ENCODE measurements at places on chromosomes 7 and 10.
A peak's percentile ranks its signal among the peaks of the same experiment; 100 is the strongest.

GRCh38 chr10:50894312-50894711 is 8.9 kb upstream of the A1CF start:
- no peak for DNase-seq

- DNase-seq: no peak
These were observed 101.0 kb upstream of the JCAD start for GRCh38 chr10:30160271-30160982.

DNA sequence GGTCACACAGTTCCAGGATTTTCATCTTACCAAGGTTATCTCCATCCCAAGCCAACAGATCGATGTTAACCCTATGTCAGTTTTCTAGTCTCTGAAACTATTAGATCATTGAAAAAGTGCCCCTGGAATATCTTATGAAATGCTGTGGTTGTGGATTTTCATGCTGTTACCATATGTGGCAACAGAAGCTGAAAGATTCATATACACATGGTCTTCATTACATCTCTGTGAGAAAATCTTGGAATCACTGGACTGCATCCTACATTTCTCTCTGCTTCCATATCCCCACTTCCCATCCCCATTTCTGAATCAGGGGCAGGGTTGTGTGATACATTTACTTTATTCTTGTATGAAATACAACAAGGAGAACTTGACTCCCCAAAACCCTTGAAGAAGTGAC is 146.1 kb downstream of the SLC16A9 start:
- no peak for DNase-seq

- DNase-seq: no peak
These were observed 345.9 kb downstream of the KIF20B start for GRCh38 chr10:90047243-90047729.

DNA sequence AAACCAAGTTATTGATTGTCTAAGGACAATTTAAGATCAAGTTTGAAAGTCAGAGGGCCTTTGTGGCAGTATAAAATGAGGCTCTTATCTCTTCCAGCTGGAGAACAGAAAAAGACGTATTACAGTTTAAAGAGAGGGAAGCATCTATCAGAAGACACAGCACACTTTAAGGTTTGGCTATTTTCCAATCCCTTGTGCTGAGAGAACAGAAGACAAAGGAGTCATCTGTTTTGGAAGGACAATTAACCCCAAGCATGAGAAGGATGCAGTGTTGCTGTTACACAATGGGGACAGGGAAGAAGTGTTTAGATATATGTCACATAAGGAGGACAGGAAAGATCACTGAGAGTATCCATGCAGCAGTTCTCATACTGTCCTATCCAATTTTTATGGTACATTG is 1224.2 kb upstream of the SORCS1 start:
- DNase-seq: no peak

DNA sequence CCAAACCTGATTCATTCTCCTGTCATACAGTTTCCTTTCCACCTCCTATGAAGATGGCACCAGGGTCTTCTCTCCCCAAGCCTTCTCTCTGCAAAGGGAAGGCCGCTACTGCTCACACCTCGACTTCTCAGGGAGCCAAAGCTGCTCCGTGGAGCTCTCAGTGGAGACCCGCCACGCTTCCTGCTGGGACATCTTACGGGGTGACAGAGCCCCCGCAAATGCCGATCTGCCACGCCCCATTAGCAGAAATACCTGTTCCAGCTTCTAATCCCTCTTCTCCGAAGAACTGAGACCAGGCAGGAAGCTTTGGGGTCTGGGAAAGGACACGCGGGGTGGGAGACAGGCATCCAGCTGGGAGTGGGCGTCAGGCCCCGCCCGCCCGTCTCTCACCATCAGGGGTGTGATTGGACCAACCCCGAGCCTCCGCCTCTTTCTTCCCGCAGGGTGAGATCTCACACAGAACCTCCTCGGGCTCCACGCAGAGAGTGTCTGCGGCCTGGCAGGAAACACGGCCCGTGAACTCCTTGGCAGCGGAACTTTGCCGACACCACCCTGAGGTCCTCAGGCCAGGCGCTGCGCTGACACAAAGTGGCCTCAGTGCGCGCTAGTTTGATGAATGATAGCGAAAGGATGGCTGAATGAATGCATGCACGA is 12.0 kb upstream of the CALML5 start:
- DNase-seq: no peak

- DNase-seq: no peak
These were observed 140.3 kb downstream of the MACC1 start for GRCh38 chr7:20076835-20077234.

- no peak for DNase-seq
These were observed 7.5 kb upstream of the EBF3 start for GRCh38 chr10:129971381-129972144.

GRCh38 chr10:44478040-44478439 is 93.1 kb upstream of the CXCL12 start:
- no peak for DNase-seq

GRCh38 chr7:112868609-112869008 is 78.4 kb upstream of the TMEM168 start:
- DNase-seq: no peak

- DNase-seq: no peak
These were observed 48.4 kb downstream of the SEPTIN7 start for GRCh38 chr7:35849158-35849831.

DNA sequence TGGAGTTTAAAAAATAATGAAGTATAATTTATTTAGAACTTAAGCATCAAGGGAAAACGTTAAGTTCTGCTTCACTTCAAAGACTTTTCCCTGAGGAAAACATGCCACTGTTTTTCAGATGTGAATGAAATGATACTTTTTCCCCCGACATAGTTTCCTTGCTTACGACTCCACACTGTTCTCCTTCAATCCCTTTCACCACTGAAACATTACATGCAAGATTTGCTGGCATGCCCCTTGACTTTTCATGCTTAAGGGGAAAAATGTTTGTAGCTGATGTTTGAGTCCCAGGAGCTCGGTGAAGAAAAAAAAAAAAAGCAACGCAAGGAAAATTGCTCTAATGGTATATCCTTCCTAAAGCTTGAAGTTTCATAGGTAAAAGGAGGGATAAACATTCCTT is 10.0 kb downstream of the GLI3 start:
- DNase-seq: no peak

DNA sequence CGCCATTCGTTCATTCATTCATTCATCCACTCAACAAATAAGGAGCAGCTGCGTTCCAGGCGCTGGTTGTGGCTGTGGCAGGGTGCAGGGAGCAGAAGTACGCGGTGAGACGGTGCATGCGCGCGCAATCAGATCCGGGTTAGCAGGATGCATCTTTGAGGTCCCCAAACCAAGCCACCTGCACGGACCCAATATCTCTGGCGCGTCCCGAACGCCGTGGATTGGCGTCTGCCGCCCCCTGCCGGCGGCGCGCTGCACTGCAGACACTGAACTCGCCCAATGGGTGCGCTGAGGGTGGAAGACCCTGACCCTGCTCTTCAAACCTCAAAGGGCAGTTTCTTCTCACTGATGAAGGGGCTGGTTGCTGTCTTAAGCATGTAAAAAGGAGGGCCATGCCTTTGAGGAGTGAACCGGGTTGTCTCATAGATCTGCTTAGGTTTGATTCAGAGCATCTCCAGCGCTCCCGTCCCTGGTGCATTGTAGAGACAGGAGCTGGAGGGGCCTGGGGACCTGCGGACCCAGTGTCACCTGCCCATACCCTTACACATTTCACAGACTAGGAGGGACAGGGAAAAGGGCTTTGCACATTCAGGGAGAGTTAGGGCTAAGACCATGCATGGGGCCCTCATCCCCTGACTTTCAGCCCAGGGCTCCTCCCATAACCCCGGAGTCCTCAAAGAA is 102.5 kb downstream of the RAMP3 start:
- DNase-seq: peak; percentile 36

GRCh38 chr7:158820656-158821055 is 8.7 kb downstream of the ESYT2 start:
- no peak for DNase-seq

DNA sequence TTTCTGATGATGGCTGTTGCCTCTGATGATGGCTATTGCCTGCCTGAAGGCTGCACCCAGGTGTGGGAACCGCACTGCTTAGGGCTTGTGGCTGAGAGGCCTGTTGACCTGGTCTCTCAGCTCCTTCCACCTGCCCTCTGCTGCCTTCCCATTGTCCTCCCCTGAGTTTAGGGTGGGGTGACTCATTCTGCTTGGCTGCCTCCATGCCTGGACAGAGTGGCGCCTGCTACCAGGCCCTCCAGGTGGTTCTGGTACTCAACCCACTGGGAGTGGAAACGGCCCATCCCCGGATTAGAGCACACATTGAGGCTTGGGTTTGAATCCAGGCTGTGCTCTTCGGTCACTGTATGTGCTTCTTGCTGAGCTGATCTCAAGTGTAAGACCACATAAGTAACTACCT is 120.6 kb downstream of the SEM1 start:
- no peak for DNase-seq

DNA sequence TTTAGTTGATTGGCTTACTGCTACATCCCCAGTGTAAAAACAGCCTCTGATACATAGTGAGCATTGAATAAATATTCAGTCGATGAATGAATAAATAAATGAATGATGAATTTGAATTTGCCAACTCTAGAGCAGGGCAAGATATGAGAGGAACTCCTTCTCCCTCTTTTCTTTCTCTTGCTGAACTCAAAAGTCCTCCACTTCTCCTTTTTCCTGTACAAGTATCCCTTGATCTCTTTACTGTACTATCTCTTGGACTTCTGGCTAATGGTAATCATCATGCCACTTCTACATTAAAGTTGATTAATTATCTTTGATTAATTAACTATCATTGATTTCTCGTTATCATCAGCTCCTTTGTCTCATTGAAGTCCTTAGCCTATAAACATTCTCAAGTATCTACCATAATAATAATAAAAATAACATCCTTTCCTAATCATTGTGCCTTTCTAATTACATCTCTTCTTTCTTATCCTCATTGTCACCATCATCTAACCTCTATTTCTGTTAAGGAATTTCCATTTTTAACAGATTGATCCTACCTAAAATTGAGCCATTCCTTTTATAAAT is 10.6 kb downstream of the CPED1 start:
- no peak for DNase-seq

DNA sequence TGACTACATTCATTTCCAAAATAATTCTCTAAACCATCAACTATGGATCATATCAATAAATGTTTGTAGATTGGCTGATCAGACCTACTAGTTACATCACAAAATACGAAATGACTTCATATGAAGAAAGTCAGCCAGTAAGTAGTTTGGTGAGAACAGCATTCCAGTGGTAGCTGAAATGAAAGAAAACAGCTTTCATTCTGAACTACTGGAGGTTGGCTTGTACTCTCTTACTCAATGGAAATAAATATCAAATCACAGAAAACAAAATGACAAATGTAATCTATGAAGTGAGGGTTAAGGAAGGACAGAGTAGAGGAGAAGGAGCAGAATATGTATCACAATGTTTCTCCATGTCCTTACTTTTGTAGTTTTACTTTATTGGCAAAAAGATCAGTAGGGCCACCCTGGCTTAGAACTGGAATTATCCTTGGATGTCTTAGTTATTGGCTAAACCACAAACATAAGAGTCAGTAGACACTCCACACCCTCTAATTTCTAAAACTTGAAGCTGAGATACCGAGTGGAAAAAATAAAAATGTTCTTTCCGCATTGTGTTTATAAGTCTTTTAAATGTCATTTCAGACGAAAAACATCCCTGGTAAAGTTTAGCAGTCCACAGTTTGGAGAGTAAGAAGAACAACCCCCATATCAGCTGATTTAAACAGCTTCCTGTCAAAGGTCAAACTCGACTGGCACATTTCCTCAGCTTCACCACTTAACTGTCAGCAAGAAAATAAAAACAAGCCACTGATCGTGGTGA is 74.0 kb upstream of the DGKI start:
- no peak for DNase-seq

DNA sequence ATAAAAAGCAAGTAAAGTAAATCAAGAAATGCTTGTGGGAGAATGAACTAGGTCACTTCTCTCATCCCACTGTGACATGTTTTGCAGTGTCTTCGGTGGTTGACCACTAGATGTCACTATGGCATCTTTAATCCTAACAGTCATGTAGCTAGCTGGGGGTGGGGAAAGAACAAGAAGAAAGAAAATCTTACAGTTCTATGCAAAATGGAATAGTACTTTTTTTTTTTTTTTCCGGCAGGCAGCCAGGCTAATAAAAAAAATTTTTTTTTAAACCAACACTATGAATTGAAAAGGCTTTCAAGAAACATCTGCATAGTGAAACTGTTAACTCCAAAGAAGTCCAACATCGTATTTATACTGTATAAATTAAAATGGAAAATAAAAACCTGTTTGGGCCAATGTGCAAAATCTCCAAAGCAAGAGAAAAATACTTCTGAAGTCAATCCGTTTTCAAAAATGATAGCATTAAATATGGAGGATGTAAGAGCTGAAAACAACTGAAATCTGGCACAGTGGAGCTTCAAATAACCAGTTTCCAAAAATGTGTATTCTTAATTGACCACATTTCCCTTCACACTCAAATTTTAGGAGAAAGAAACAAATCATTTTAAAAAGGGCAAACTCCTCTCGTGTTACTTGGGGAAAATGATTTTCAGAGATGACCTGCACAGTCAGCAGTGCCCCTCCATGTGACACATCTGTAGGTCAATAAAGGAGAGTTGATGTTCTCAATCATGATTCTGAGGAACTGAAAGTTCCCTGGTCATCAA is 38.5 kb downstream of the CDK1 start:
- DNase-seq: no peak

- DNase-seq: no peak
These were observed 1.5 kb downstream of the GSDME start for GRCh38 chr7:24755541-24756407.

GRCh38 chr10:128007971-128008370 is 101.1 kb downstream of the PTPRE start:
- no peak for DNase-seq

- no peak for DNase-seq
These were observed 171.2 kb downstream of the PRKAG2 start for GRCh38 chr7:151705636-151706276.

GRCh38 chr10:97210543-97210960 is 24.8 kb upstream of the SLIT1 start:
- DNase-seq: peak; percentile 62

DNA sequence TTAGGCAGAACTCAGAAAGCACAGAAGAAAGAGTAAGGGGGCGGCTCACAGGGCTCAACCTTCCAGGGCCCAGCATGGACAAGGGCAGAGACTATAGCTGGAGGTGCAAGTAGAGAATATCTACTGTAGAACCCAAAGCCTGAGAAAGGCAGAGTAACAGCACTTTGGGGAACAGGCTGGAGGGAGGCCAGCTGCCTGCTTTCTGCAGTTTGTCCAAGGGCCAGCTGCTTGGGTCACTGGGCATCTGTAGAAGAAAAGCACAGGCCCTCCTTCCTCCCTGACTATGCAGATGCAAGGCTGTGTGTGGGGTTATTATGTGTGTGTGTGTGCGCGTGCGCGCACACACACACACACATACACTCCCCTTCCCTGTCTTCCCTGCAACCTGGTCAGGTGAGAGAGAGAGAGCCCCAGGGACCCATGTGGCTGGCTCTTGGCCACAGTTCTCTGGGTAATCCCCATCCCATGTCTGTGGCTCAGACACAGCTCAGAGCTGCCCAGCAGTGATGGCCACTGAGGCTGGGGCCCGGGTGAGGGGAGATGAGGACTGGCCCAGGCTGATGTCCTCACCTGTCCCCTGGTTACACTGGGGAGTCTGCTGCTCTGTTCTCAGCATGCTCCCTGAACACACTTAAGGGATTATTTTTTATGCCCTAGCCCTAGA is 9.0 kb downstream of the ADRA2A start:
- DNase-seq: no peak
